ENCODE measurements at places on chromosomes 12 and 14.
A peak's percentile ranks its signal among the peaks of the same experiment; 100 is the strongest.

- no peak for DNase-seq
Measured at GRCh38 chr14:77582511-77582910, 33.9 kb downstream of the SPTLC2 start.

- DNase-seq, result no peak
Measured at GRCh38 chr14:26765301-26765700, 167.5 kb upstream of the NOVA1 start.

DNA sequence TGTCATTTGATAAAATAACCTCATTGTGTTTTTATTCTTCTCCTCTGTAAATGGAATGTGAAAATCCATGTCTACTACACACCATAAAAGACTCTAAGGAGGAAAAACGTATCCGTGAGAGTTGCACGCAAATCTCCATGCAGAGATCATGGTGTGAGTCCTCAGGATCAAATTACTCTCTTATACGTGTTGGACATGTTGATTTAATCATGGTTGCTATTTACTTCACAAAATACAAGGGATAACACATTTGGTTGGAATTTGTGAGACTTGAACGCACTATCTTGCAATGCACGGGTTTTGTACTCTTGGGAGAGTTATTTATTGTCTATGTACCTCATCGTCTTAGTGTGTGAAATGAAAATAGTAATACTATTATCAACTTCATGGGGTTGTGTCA lies 128.0 kb upstream of the RASSF8 start:
- no peak for DNase-seq

DNA sequence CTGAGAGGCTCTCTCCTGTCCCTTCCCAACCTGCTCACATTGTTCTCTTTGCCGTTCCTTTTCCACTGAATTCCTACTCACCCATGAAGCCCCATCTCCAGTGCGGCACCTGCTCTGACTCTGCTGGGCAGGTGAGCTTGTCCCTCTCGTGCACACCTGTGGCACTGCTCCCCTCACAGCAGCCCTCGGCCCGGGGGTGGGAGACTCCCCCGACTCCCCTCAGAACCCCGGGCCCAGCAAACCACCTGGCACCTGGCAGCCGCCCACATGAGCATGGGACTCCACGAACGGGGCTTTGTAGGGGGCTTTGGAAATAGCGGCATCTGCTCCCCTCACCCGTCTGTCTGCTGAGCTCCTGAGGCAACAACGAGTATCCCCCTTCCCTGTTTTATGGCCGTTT lies 162.4 kb upstream of the PRMT8 start:
- no peak for DNase-seq

DNA sequence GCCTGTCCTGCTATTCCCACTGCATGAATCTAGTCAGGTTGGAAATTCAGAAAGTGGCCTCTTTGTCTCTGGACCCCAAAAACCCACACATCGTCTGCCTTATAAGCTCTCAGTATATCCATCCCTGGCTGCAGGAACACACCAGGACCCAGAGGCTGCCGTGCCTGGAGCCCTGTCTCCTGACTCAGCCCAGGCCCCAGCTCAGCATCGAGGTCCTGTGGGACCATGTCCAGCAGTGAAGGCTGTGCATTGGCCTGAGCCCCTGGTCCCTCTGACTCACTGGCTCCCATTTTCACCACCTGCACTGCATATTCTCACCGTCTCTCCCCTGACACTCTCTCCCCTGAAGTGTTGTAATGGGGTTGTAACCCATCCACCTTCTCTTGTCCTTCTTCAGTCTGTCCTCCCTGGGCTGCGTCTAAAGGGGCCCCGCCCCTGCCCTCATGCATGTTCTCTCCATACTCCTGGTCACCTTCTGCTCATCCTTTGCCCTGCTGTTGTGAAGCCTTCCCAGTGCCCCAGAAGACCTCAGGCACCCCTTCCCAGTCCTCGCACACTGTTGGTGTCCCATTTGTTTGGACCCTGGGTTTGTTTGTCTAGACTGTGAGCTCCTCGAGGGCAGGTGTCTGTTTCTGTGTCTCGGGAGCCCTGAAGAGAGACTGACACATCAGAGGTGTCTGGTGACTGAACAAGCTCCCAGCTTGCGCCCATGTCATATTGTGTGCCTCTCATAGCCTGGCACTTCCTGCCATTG lies 43.8 kb downstream of the EVL start:
- no peak for DNase-seq

GRCh38 chr12:45296046-45296586 lies 80.2 kb downstream of the ANO6 start:
- no peak for DNase-seq

GRCh38 chr12:58443981-58444371 lies 476.3 kb downstream of the LRIG3 start:
- no peak for DNase-seq

DNA sequence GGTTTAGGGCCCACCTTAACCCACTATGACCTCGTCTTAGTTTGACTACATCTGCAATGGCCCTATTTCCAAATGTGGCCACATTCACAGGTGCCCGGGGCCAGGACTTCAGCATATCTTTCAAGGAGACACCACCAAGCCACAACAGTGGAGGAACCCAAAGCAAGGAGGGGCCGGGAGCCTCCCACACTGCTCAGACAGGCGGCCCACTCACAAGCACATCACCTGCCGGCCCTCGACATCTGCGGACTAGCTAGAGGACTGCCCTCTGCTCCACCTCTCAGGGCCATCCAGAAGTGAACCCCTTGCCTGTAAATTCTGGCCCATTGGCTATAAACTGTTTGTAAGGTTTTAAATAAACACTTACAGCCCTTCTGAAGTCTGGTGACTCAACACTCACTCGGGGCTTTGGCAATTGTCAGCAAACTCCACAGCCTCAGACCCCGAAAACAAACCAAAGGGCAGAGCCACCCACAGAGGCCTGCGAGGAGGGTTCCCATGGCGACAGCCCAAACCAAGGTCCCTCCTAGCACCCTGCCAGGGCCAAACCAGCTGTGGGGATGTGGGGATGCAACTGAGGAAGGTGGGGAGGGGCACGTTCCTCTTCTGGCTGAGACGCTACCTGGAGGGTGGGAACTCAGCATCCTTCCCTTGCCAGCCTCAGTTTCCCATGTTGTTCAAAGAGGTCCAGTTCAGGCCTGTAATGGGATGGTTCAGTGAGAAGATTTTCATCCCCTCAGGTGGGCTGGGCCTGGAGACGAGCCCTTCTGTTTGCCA lies 95.8 kb downstream of the DICER1 start:
- no peak for DNase-seq

DNA sequence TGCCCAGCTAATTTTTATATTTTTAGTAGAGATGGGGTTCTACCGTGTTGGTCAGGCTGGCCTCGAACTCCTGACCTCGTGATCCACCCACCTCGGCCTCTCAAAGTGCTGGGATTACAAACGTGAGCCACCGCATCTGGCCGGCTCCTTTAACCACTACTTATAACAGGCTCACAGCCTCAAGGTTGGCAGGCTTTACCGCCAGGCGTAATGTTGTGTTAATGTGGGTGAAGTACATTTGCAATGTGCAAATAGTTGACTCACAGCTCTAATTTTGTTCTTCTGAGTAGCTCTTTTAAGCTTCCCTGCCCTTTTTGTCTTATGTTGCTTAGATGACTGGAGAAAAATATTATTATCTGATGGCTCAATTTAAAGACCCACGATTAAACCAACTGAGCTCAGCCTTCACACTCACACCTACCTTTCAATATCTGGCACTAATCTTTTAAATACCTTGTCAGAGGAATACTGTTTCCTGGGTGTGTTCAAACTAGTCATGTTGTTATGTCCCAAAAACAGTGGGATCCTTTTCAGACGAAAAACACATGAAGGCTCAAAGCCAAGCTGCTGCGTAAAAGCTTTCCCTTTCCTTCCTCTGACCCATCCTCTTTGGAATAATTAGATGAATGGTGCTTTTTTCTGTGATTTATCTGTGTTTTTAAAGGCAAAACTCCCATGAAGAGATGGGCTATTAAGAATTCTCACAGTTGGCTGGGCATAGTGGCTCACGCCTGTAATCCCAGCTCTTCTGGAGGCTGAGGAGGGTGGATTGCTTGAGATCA lies 57.2 kb upstream of the USP44 start:
- DNase-seq, result no peak

DNA sequence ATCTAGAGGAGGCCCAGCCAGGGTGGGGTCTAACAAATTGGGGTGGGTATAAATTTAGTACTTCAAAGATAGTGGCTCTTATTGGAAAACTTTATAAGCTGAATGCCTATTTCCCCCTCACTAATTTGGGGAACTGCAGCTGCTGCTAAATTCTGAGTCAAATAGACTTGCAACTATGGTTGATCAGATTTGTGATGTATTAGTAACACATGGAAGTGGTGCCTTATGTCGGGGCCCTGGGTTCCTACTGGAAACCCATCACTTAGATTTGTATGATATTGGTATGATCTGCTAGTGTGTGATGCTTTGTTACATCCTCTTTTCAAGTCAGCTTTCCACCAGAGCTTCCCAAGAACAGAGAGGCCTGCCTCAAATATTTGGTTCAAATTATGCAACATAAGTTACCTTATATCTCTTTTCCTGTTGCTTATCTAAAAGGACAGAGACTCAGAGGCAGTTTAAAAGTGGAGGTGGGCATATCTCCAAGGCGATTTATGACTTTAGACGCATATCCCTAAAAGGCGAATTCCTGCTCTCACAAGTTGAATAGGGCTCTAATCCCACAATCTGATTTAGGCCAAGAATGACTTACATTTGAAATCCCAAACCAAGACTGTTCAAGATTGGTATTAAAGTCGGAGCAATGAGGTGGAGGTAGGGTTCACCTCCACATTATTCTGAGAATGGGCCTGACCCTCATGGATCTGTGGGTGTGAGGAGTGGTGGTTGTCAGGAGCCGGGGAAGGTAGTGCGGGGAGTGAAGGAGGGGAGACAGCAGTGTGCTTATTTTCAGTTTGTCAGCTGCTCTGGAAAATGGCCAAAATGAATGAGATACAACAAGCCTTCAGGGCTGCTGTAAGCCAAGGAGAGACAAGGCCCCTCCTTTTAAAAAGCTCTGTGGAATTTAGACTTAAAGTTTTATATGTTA lies 425.8 kb downstream of the RAD51B start:
- DNase-seq, result no peak

GRCh38 chr14:50001999-50002925 lies 109.4 kb downstream of the ARF6 start:
- DNase-seq, result peak; percentile 33

DNA sequence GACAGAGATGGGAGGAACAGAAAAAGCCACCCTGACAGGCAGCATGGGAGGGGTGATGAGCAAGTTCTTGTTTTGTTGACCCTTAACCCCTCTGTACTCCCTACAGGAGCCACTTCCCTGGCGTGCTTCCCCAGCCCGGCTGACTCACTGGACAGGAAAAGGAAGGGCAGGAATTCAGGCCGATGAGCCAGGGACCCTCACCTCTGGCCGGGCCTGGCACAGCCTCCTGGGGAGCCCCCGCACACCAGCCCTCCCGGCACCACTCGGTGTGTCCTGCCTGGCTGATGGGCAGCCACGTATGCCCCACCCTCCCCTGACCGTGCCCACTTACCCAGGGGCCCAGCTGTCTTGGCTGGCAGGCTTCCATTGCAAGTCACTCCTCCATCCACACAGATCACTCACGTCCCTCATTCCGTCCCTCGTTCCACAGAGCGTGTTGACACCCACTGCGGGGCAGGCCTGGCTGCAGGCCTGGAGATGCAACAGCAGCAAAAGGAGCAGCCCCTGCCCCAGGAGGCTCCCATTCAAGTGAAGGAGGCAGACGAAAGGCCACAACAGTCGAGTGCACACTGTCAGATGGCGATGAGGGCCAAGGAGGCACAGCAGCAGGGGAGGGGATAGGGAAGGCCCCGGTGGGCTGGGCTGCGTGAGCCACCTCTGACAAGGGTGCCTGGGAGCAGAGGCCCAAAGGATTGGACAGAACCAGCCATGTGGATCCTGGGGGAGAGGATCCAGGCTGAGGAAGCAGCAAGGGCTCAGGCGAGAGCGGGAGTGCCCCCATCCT lies 19.7 kb upstream of the CD9 start:
- DNase-seq, result no peak

DNA sequence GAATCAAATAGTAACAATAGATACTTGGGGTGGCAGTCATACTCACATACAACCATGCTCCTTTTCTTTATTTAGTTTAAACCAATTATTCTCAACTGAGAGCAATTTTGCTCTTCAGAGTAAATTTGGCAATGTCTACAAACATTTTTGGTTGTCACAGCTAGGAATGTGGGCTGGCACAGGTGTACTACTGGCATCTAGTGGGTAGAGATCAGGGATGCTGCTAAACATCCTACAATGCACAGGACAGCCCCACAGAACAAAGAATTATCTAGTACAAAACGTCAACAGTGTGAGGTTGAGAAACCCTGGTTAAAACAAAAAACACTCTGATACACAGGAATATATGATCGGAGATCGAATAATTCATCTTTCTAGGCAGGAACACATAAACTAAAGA lies 186.5 kb downstream of the NELL2 start:
- no peak for DNase-seq

DNA sequence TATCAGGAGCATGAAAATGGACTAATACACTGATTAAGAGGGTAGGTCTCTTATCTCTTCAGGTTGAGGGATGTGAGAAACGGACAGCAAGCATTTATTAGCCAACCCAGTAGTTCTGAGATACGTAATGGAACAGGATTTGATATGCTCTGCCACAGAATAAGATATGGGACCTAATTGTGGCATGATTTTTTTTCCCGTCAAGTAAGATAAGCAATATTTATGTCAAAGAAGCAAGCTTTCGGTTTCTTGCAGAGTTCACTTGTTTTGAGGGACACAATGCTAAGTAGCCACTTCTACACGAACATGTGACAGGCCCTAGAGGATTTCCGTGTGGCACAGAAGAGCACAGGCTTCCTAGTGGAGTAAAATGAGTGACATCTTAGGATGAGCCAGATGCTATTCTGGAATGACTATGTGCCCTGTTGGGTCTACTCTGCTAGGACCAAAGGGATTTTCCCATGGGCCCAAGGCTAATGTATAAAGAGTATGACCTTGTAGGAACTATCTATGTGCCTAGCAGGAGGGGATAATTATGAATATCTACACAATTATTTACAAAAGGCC lies 57.9 kb downstream of the SLC38A1 start:
- no peak for DNase-seq

DNA sequence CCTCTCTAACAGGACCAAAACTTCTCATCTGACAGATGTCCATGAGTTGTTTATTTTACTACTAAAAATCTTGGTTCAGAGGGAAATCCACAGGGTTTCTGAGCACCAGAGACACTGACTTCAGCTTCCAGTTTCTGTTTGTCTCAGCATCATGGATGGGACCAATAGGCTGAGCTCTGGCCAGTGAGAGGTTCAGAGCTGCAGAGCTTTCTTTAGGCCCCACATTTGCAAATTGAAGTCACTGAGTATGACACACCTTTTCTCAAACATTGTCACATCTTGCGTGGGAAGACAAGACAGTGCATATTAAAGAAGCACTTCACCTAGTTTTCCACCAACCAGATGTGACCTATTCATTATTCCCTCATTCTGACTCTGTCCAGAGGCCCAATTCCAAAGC lies 45.2 kb downstream of the RDH12 start:
- DNase-seq, result no peak

DNA sequence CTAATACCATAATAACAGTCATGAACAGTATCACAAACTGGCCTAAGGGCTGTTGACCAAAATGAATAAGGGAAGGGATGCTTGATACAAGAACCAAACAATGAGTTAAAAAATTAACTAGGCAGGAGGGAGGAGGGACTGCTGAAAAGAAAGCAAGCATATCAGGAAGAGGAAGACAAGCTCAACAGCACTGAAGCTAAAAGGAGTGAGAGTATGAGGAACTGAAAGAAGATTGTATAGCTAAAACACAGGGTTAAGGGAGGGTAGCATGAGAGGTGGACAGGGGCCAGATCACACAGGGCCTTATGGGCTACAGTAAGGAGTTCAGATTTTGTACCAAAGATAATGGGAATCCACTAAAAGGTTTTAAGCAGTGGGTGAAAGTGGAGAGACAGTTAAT lies 34.1 kb downstream of the ITGA7 start:
- no peak for DNase-seq

All from T follicular helper cell (primary cell).